Urinary bladder (tissue), 4 donors: ENCODE measurements at places on chromosomes 1 and 21. TPM values are rescaled to one million over a fixed set of nuclear protein-coding genes. Genes with fewer than 3 reads are reported as not detected.

- DNase-seq, result peak; percentile 43
These were observed 1.6 kb upstream of the KCND3 start for GRCh38 chr1:111990878-111991718.

GRCh38 chr21:35652872-35653271 lies 407.5 kb downstream of the SETD4 start:
- no peak for DNase-seq

DNA sequence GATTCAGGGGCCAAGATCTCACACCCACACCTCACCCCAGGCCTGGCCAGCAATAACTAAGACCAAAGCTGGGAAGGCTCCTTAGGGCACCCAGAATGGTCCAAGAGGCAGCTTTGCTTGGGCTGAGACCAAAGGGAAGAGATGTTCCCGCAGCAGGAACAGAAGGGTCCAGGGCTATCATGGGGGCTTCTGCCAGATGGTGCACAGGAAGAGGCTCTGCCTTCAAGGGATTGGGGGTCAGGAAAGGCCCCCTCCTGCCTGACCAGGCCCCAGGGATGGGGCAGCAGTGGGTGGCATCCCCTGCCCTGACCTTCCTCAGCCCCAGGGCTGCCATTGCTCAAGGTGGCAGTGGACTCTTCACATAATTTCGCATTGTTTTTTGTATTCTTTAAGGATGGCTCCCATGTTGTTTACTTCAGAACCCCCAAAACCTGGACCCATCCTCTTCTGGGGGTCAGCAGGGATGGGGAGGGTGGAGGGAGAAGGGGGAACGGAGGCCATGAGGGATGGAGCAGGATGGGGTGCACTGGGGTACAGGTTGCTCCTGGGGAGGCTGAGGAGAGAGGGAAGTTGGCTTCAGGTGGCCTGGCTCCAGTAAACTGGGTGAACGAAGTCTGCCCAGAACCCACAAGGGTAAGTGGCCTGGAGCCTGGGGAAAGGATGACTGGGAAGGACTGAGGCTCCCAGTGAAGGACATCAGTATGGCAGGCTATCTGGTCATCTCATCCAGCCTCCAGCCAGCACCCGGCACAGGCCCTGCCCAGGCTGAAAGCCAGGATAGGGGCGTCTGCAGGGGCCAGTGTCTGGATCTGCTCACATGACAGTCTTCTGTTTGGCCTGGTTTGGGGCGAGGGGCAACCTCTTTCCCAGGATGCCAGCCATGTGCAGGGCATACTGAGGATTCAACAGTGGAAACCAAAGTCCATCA lies 2.6 kb upstream of the NADK start:
- no peak for DNase-seq

- no peak for DNase-seq
These were observed 50.2 kb upstream of the WASF2 start for GRCh38 chr1:27539901-27540861.

- DNase-seq, result no peak
These were observed 35.0 kb upstream of the IL19 start for GRCh38 chr1:206735553-206736031.

DNA sequence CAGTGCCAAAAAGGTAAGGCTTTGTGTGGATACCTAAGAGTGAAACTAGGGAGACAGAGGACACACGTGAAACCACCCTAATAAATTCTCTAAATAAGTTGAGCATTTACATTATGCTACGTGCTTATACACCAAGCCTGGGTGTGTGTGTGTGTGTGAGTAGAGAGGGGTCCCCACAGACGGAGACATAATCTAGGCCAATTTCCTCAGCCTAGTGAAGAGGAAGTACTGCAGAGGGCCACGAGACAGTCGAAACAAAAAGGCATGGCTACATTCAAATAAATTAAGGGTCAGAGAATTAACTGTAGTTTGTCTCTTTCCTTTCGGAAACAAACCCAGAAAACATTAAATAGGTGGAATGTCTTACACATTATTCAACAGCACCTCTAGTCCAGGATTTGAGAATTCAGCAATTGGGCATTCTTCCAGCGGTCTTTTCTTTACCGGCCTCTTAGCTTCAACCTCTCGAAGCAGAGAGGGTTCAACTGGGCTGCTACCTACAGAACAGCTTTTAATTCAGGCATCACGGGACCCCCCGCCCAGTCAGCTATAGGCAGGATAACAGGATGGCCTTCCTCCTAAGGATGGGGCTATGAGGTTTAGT lies 75.0 kb downstream of the DESI2 start:
- DNase-seq, result no peak

- DNase-seq, result no peak
These were observed 8.0 kb upstream of the NIBAN1 start for GRCh38 chr1:184982002-184982954.

- no peak for DNase-seq
These were observed 181.2 kb downstream of the BRINP3 start for GRCh38 chr1:190296453-190296852.

GRCh38 chr1:235169986-235170385 lies 8.9 kb upstream of the RBM34 start:
- no peak for DNase-seq

DNA sequence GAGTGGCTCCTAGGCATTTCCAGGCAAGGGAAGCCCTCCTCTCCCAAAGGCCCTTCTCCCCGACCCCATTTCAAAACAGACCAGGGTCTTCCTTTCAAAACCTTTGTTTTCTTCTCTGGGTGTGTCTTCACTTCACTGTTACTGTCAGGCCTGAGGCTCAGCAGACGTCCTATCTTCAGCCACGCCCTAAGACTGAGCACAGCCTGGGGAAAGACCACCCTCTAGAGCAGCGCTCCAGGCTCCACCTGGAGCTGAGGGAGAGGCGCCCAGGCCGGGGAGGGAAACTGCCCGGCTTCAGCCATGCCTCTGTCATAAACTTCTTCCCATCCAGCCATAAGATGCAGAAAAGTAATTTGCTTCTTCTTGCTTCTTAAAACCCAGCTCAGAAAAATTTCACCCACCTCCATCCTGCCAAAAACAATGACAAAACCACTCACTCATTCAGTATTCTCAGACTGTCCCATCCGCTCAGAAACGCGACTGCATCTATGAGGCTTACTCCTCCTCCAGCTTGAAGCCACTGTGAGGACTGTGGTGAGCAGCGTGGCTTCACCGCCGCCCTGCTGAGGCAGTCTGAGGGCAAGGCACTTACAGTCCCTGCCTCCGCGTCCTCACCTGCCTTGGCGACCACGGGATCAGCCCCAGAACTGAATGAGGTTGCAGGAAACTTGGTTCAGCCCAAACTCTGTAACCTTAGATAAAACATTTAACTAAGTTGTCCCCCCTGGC lies 36.1 kb downstream of the VN1R5 start:
- no peak for DNase-seq

- DNase-seq, result no peak
These were observed 4.2 kb upstream of the IL19 start for GRCh38 chr1:206766251-206766856.

- no peak for DNase-seq
These were observed 18.4 kb upstream of the C1orf216 start for GRCh38 chr1:35737120-35737519.

IGSF3 gene
- 32.5 TPM for total RNA-seq

LCE2C gene
- not detected for total RNA-seq

AVPR1B gene
- not detected for total RNA-seq

UBXN10 gene
- total RNA-seq, result 2.4 TPM

COL8A2 gene
- 11.7 TPM for total RNA-seq

THEMIS2 gene
- total RNA-seq, result 7.3 TPM
